ENCODE measurements at places on chromosomes 11 and 22.

DNA sequence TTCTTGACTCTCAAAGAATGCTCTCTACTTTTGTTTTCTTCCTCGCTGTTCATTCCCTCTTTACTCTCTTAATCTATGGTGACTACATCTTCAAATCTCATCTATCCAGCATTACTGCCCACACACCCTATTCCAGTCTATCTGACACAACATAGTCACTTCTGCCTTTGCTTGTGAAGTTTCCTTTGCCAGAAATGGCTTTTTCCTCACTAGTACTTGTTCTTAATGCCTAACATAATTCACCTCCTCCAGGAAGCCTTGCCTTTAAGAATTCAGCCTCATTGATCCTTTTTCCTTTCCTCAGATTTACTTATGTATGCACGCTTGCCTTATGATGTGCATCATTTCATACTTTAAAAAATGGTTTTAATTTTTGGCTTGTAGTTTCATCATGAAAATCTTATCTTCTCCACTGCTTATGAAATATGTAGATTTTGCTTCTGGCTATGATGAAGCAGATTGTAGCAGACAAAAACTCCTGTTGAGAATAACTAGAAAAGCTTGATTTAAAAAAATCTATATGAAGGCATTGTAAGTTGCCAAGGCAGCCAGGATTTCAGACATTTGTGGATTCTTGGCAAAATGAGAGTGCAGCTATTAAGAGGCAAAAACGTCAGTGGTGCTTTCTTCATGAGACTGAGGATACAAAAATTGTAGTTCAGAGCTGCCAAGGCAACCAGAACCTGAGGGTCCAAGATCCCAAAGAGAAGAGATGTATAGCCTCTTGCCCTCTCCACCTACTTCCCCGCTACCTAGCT, 31.8 kb downstream of the RNF169 start:
- no peak for DNase-seq

DNA sequence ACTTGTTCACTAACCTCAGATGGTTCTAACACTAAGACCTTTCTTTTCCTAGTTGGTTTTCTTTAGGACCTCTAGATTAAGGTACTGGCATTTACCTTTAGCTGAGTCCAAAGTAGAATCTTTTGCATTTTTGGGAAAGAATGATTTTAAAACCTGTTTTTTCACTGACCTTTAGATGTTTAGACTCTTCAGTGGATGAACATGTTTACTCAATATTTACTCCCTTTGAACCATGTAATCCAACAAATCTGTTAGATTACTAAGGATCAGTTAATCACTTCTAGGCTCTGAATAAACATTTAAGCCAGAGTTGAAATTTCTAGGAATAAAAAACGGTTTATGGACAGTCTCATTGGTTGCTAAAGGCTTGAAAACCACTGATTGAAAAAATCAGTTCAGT, 6.2 kb downstream of the TMEM135 start:
- no peak for DNase-seq

DNA sequence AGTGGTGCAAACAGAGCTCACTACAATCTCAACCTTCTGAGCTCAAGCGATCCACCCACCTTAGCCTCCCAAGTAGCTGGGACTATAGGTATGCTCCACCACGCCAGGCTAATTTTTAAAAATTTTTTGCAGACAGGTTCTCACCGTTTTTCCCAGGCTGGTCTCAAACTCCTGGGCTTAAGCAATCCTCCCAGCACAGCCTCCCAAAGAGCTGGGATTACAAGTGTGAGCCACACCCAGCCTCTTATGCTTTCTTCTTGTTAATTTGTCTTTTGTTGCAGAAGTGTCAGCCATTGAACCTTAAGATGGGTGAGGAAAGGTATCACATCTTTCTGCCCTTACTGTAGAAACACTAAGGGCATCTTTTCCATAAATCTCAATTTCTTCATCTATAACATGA, 34.9 kb downstream of the DENND5A start:
- DNase-seq = no peak

GRCh38 chr11:709109-709997, 3.3 kb downstream of the EPS8L2 start:
- DNase-seq = no peak

DNA sequence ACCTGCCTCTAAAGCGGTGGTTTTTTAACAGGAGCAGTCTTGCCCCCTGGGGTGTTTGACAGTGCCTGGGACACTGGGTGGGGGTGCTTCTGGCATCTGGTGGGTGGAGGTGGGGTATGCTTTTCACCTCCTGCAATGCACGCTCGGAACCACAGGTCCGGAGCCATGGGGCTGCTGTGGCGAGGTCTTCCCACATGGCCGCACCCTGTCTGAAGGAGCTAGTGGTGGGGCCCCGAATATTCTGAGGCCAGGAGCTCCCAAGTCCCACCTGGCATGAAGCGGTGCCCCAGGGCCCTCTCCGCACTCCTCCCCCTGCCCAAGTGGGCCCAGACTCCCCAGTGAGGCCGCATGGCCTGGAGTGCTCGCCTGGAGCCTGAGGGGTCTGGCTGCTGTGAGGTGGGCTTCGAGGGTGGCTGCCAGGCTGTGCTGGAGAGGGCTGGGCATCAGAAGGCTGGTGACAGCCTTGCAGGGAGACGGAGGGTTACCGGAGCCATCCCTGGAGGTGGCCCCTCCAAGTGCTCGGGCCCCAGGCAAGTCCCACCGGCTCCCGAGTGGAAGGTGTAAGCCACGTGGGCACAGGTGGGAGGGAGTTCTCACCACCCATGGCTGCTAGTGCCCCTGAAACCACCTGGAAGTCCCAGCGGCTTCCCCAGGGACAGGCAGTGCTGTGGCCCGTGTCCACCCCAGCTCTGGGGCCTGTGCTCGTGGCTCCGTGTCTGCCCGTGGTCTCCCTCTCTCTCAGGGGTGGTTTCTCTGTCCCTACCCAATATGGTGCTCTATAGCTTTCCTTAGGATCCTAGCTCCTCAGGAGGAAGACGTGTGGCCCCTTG, 15.1 kb downstream of the TBX1 start:
- no peak for DNase-seq

Data from activated T-cell treated with anti-CD3 and anti-CD28 coated beads for 48 hours (primary cell).